NCI-H1092 (cell line): ENCODE measurements at places on chromosomes 1 and 21.

GRCh38 chr1:59766227-59766855 lies 48.4 kb upstream of the HOOK1 start:
- DNase-seq = no peak

DNA sequence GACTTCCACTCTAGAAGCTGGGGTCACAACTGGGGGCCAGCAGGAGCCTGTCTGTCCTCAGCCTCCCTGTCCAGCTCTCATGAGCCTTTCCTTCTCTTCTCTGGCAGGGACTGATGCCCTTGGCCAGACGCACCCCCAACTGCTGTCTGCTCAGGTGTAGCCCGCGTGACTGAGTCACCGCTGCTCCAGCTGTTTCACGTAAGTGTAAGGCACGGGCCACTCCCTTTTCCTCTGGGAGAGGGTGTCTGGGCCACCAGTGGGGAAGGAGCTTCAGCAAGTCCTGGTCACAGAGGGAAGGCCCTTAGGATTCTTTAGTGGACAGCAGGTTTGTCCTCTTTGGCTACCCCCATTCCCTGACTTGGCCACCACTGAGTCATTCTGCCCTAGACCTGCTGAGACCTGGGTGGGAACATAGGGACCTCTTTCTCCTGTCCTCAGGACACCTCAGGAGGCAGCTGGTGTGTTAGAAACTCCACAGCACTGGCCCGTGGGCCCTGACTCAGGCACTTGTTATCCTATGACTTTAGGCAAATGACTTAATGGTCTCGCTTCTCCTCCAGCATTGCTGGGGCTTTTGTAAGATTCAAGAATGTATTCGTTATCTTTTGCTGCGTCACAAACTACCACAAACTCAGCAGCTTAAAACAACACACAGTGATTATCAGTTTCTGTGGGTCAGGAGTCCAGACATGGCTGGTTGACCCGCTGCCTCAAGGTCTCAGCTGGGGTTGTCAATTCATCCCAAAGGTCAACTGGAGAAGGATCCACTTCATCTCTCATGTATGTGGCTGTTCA lies 64.8 kb downstream of the FAM163A start:
- DNase-seq = no peak

DNA sequence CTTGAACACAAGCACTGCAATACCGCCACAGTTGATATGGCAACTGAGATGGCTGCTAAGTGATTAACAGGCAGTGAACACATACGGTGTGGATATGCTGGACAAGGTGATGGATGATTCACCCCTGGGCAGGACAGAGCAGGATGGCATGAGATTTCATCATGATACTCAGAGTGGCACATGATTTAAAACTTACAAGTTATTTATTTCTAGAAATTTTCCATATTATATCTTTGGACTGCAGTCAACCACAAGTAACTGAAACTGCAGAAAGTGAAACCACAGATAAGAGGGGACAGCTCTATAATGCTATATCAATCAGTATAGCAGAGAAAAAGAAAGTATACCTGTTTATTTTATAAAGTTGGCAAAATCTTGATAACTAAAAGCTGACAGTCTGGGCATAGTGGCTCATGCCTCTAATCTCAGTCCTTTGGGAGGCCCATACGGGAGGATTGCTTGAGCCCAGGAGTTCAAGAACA lies 47.9 kb downstream of the PHACTR4 start:
- DNase-seq = no peak

DNA sequence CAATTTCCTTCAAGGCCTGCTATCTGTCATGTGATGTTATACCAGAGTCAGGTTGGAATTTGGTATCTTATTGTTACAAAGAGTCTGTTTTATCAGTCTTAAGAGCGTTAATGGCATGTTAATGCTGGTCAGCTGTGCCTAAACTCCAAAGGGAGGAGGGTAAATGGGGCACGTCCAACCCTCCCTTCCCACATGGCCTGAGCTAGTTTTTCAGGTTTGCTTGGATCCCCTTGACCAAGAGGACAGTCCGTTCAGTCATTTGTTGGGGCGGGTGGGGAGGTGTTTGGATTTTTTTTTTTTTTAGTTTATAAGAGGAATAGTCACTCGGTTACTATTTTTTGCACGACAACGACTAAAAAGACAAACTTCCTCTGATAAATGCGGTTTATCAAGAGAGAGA lies 63.8 kb upstream of the LYST start:
- DNase-seq = no peak

- no peak for DNase-seq
Observed at GRCh38 chr1:227543283-227544066, 19.9 kb upstream of the ZNF678 start.

DNA sequence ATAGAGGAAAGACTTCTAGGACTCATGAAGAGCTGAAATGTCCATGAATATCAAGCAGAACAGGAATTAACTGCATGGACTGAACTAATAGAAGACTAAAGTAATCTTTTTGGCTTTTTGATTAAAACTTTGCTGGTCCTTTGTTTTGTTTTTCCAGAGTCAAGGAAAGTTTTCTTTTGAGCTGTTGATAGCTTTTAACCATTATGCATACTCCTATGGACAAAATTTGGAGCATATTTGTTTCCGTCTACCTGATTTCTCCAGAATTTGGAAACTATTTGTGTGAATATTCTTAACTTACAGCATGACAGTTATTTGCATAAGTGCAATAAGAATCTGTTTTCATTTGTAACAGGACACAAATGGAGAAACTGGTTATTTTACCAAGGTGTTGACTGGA lies 24.5 kb upstream of the CYP4B1 start:
- no peak for DNase-seq

DNA sequence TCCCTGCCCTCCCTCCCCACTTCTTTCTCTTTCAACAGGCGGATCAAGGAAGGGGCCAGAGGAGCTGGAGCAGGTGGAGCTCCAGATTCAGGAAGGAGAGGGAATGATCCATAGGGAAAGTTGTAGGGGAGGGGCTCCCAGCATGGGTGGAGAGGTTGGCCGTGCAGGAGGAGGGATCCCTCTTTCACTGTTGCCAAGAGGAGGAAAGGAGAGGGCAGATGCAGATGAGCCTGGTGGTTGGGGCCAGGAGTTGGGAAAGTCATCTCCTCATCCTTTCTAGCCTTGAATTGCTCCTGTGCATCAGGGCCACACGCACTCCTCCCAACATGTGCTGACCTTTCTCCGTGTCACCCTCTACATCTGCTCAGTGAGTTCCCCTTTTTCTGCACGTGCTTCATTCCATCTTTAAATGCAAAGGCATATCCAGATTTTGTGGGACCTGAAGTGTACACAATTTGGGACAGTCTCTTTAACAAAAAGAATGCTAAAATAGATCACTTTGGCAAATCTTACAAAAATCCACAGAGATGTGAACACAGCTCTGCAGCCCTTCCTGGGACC lies 32.4 kb downstream of the ZBTB18 start:
- DNase-seq = no peak

DNA sequence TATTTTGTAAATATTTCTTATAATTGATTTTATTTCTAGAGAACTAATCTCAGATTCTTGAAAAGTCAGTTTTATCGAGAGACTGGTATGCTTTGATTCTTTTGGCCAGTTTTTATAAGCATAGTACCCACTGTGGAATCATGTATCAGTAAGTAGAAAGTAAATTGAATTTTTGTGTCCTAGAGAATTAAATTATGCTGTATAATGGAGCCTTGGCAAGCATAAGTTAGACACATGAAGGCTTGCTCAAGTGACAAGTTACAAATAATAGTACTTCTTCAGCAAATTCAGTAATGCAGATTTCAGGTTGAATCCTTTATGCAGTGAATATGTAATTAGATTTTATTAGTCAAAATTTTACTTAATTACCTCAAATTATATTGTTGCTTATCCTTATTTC lies 40.1 kb downstream of the ADGRL2 start:
- DNase-seq = no peak

- no peak for DNase-seq
Observed at GRCh38 chr1:7043719-7044535, 258.7 kb downstream of the CAMTA1 start.

GRCh38 chr1:160794376-160794775 lies 1.6 kb upstream of the LY9 start:
- no peak for DNase-seq

- no peak for DNase-seq
Observed at GRCh38 chr1:154730986-154731489, 123.1 kb upstream of the ADAR start.
